H54 (cell line): ENCODE measurements at places on chromosomes 16 and 17.

- DNase-seq: no peak
These were observed 14.8 kb downstream of the TAC4 start for GRCh38 chr17:49832840-49833599.

DNA sequence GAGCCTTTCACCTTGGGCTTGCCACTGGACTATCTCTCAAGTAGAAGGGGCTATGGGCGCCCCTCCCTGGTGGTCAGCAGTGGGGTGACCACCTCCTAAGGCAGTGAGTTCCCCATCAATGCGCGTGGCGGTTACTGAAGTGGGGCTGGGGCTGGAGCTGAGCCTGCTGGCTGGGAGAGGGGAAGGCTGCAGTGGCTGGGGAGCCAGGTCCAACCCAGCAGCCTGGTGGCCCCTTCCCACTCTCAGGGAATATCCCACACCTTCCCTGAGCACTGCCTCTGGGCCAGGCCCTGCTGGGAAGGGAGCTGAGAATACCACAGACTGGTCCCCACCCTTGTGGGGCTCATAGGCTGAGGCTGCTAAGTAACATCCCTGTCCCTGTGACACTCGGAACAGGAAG lies 19.8 kb upstream of the MPRIP start:
- DNase-seq: no peak

- no peak for DNase-seq
These were observed 27.1 kb upstream of the ZFPM1 start for GRCh38 chr16:88426018-88426417.

DNA sequence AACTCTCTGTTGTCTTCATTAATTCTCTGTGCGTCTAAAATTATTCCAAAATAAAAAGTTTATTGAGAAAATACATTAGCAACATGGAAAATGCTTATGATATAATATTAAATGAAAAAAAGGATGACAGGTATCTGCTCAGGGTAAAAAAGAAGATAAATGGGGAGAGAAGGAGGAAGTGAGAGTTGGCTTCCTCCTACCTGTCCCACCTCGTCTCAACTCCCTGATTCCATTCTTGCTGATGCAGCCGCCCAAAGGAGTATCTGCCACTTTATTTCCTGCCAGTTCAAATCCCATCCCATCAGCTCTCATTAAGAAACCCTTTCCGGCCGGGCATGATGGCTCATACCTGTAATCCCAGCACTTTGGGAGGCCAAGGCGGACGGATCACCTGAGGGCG lies 72.5 kb upstream of the ALOX12 start:
- DNase-seq: no peak

- DNase-seq: no peak
These were observed 452.1 kb downstream of the WWOX start for GRCh38 chr16:78551487-78552085.

DNA sequence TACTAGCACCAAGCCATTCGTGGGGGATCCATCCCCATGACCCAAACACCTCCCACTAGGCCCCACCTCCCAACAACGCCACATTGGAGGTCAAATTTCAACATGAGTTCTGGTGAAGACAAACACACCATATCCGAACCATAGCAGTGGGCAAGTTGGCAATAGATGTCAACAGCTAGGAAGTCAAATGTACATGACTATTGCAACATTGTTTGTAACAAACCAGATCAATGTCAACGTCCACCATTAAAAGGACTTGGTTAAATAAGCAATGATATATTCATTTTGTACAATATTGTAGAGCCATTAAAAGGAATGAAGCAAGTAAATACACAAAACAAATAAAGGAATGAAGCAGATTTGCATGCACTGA lies 26.5 kb upstream of the CIITA start:
- no peak for DNase-seq

DNA sequence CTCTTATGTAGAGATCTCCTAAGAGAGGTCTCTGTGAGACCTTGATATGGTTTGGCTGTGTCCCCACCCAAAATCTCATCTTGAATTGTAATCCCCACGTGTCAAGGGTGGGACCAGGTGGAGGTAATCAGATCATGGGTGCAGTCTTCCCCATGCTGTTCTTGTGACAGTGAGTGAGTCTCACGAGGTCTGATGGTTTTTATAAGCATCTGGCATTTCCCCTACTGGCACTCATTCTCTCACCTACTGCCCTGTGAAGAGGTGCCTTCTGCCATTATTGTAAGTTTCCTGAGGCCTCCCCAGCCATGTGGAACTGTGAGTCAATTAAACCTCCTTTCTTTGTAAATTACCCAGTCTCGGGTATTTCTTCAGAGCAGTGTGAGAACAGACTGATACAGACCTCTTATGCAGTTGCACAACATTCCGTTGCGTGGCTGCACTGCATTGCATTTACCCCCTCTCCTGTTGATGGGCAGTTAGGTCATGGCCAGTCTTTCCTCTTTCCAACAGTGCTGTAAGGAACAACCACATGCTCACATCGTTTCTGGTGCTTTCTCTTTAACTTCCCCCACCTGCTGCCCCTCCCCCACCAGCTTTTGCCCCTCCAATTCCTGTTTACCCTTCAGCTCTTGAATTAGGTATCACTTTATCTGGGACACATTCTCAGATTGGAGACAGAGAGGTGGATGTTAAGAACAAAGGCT lies 43.6 kb upstream of the MED9 start:
- DNase-seq: no peak

- DNase-seq: no peak
These were observed 239.0 kb downstream of the CCDC182 start for GRCh38 chr17:57505841-57506773.

DNA sequence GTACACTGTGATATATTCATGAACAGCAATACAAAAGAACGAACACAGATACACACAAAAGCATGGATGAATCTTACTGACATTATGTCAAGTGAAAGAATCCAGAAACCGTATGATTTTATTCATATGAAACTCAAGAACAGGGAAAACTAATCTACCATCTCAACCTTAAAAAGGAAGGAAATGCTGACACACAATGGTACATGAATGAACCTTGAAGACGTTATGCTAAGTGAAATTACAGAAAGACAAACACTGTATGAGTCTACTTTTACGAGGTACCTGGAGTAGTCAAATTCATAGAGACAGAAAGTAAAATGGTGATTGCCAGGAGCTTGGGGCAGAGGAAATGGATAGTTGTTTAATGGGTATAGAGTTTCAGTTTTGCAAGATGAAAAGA lies 8.7 kb upstream of the PRKCB start:
- DNase-seq: no peak

GRCh38 chr16:1749152-1750117 lies 21.9 kb downstream of the NME3 start:
- DNase-seq: peak; percentile 60

- DNase-seq: no peak
These were observed 151.3 kb upstream of the IRX3 start for GRCh38 chr16:54437921-54438320.

DNA sequence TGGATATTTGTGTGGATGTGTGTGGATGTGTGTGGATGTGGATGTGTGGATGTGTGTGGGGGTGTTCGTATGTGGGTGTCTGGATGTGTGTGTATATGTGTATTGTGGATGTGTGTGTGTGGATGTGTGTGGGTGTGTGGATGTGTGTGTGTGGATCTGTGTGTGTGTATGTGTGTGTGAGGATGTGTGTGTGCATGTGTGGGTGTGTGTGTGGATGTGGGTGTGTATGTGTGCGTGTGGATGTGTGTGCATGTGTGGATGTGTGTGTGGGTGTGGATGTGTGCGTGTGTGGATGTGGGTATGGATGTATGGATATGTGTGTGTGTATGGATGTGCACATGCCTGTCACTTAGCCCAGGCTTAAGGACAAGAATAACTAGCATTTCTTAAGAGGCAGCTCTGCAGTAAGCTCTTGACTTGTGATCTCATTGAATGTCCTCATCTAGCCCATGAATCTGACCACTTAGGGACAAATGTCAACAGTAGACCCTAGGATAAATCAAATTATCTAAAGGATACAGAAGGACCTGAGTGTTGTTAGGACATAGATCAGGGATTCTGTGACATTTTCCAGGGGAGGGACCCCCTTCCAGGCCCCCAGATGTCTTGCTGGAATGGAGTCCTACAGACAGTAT lies 83.5 kb downstream of the BMERB1 start:
- no peak for DNase-seq
